Suppressor macrophage treated with lipopolysaccharide for 1 hour (primary cell): ENCODE measurements at places on chromosomes 12 and 14.
A peak's percentile ranks its signal among the peaks of the same experiment; 100 is the strongest.

GRCh38 chr14:75279153-75279762 is 630 bp downstream of the FOS start:
- DNase-seq: peak; percentile 84

- DNase-seq: no peak
Measured at GRCh38 chr12:89477633-89478279, 46.8 kb downstream of the GALNT4 start.

DNA sequence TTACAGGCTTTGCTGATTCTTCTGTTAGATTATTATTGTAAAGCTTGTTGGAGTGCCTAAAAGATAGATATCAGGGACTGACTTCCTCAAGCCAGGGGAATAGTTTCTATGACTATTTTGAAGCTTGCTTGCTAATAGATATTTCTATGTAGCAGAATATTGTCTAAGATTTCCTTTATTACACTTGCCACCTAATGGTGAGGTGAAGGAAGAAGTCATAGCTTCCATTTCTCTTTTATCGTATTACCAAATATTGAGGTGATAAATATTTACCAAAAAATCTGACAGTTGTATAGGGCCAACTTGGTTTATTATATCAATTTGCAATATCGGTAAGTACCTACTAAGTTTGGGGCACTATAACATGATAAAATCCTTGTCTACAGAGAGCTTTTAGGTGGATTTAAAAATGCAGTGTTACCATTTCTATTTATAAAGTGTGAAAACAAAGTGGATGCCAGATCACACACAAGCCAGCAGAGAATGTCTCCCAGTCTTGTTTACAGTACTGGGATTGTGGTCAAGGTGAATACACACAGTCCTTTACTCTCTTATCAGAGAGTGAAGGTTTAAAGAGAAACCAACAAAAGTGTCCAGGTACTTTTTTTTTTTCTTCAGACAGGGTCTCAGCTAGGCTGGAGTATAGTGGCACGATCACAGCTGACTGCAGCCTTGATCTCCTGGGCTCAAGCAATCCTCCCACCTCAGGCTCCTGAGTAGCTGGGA is 137.9 kb downstream of the IGF1 start:
- DNase-seq: no peak

- no peak for DNase-seq
Measured at GRCh38 chr12:100899301-100899700, 104.7 kb downstream of the ANO4 start.

GRCh38 chr12:118714051-118714460 is 267.3 kb upstream of the SRRM4 start:
- peak; percentile 74 for DNase-seq

- DNase-seq: no peak
Measured at GRCh38 chr12:42428850-42429249, 102.9 kb downstream of the PPHLN1 start.

DNA sequence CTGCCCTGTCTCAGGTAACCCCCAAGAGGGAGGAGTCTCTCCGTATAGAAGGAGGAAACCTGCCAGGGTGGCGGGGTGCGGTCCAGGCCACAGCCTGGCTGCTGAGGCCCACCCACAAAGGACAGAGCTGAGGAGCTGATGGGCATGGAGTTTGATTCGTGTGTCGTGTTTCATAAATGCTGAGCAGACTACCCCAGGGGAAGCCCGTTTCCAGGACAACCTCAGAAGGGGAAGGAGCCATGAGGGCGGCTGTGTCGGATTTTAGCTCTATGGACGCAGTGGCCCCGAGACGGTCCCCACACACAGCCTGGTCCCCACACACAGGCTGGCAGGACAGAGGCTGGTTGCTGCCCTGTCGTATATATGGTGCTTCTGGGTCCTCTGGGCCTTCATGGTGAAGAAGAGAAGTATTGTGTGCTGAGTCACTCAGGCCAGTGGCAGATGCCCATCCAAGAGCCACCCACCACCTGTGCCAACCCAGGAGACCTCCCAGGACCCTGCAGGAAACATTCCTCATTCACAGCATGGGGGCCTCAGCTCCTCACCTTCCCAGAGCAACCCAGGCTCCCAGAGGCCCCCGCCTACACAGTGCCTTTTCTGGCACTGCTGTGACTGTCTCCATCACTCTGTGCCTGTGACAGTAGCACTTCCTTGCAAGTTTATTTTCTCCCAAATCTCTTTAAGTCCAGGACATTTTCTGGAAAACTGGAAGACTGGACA is 63.1 kb upstream of the RIN3 start:
- DNase-seq: peak; percentile 76

DNA sequence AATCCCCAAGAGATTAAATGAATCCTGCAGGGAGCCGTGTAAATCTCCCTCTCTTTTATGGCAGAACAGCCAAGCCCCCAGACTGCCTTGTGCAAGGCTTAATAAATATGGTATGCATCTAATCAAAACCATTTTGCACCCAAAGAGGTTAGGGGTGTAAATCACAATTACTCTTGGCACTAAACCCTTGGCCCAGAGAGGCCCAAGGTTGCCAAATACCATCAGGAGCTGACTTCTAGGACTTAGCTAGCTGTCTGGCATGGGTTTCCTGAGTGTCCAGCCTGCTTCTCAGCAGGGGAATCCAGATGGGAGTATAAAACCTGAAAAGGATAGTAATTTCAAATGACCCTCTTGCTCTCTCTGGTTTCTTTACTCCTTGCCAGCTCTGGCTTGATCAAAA is 610.4 kb downstream of the MED13L start:
- DNase-seq: no peak

DNA sequence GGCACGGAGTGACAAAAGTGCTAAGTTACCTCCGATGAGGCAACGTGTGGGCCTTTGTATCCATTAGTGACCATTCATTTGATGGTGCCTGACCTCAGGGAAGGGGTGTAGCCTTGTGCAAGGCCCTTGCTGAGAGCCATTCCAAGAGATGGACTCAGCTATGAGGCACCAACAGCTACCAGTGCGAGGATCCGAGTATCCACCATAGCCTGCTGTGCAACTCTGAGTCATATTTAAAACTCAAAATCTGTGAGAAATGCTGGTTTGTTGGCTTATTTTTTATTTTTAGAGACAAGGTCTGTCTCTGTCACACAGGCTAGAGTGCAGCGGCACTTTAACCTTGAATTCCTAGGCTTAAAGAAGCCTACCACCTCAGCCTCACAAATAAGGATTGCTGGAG is 25.1 kb upstream of the WNK1 start:
- DNase-seq: no peak

DNA sequence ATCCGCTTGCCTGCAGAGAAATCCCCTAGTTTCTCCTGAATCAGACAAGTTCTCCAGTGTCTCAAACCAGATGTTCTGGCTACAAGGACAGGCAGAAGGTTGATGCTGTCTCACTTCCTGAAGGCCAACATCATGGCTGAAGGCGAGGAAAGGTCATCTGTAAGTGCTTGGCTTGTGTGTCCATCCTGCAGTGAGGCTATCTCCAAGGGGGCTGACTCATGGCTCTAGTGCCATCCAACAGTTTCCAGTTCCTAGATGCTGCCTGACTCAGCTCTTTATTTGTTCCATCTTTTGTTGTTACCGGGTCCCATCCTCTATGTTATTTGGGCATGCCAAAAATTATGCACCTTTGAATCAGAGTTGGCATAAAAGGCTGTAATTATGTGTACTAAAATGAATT is 232.1 kb upstream of the TBX3 start:
- no peak for DNase-seq

DNA sequence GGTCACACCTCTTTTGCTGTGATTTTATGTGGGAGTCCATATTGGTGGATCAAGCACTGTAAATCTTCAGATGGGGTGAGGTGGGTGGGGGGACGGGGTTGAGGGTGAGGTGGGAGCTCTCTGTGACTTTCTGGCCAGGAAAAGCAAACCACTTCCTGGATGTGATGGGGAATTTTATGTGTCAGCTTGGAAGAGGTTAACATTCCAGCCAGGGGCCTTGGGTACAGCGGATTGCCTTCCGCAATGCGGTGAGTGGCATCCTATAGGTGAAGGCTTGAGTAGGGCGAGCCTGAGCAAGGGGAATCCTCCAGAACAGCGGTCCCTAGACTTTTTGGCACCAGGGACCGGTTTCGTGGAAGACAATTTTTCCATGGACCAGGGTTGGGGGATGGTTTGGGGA is 36.2 kb downstream of the DLK1 start:
- DNase-seq: no peak

DNA sequence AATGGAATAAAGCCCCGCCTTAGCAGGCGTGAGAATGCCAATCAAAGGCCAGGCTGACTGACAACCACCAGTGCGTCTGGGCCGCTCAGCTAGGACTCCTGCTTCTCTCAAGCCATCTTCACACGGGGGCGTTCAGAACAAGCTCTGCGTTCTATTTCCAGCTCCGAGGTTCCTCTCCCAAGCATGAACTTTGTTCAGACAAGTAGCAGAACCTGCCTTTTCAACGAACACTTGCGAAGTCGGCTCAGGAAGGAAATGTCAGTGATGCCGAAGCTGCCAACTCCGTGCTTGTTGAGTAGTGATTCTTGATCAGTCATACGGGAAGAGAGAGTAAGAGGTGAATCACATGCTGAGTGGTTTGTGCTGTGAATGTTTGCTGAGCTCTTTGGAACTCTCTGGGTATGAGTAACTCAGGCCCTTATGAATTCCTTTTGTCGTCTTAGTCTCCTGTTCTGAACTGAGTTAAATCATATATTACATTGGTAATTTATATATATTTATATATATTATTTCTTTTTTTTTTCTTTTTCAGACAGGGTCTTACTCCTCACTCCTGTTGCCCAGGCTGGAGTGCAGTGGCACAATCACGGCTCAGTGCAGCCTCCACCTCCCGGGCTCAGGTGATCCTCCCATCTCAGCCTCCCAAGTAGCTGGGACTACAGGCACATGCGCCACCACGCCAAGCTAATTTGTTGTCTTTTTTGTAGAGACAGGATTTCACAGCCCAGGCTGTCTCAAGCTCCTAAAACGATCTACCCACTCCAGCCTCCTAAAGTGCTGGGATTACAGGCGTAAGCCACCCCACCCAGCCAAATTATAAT is 29.4 kb upstream of the BCL7A start:
- DNase-seq: peak; percentile 80

GRCh38 chr14:100114109-100114765 is 45.2 kb downstream of the DEGS2 start:
- DNase-seq: no peak

DNA sequence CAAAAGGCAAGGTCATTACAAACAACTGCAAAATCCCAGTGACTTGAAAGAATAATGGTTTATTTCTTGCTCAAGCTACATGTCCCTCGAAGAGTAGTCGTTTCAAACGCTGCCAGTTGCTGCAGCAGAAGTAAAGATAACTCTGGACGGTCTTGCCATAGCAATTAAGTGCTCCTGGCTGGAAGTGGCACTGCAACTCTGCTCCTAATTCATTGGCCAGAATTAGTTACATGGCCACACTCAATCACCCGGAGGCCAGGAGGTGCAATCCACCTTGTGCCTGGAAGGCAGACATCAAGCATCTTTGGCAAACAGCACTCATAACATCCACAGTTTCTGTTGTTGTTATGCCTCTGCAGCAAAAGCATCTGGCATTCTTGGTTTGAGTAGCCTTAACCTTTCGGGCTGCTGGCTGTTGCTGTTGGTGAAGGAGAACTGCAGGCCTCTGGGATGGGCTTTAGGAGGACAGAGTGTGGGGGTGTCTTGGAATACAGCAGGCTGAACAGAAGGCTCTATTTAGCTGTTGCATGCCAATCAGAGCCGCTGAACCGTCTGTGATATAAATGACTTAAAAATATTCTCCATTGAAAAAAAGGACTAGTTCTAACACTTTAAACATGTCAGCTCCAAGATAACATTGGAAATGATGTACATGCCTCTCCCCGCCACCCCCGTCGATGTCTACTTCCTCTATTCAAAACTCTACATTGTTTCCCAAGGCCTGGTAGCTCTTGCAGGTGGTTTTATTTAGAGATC is 123.5 kb upstream of the DYRK2 start:
- DNase-seq: peak; percentile 64

DNA sequence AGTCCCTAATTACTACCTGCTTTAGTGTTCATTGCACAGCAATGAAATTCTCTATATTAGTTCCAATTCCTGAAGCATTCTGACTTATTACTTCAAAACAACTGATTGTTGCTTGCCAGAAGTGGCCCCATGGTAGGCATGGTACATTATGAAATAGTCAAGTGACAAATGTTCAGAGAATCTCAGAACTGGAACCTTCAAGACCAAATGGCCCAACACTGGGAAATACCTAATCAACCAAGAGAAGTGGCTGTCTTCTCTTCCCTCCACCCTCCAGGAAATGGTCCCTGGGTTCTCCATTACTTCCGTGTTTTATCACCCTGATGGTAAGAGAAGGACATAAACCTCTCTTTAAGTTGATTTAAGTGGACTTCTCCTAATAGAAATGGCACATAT is 49.9 kb downstream of the ITPR2 start:
- DNase-seq: peak; percentile 74

DNA sequence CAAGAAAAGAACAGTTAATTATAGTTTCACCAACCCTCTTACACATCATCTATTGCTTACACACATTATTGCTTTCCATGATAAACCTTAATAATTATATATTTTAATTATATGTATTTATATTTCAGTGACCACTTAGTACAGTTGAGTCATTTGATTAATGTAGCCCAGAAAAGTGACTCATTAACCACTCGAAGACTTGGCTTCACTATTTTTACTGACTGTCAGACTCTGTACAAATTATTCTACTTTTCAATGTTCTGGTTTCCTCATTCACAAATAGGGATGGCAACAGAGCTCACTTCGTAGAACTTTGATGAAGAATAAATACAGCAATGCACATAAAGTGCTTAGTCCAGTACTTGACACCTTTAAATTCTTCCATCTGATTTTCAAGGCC is 98.3 kb downstream of the CFAP54 start:
- DNase-seq: no peak

DNA sequence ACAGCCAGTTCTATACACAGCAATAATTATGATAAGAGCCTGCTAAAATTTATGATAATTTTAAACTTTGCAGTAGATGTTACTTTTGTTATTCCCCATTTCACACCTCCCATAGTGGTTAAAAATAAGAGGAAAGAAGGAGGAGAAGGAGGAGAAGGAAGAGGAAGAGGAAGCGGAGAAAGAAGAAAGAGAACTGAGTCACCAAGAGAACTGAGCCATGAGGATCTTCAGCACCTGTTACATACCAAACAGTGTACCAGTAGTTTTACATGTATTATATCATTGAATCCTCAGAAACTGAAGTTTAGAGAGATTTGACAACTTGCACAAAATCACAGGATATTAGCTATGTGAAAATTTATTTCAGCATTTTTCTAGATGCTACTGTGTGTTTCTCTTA is 3.9 kb downstream of the CD163 start:
- DNase-seq: no peak

GRCh38 chr12:75364919-75365318 is 26.0 kb upstream of the GLIPR1L2 start:
- DNase-seq: peak; percentile 42

DNA sequence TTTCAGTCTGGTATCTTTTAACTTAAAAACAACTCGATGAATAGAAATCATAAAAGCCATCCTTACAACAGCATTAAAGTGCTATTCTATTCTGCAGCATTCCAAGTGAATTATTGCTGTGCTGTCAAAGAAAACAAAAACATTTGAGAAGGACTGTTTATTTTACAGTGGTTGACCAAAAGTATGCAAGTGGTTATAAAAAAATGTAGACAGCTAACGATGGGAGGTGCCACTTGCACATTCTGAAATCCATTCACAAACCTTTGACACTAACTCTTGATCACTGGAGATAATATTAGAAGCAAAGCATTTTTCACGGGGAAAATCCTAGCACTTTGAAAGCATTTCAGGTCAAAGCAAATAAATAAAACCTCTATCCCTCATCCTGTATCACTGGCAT is 55.6 kb downstream of the HMGA2 start:
- DNase-seq: no peak

- no peak for DNase-seq
Measured at GRCh38 chr14:79680087-79680486, 531.2 kb downstream of the DIO2 start.

GRCh38 chr12:50518090-50518489 is 13.3 kb downstream of the DIP2B start:
- no peak for DNase-seq
